CD4-positive, alpha-beta T cell treated with Interleukin-2 at 100 ng/mL for 4 hours (primary cell): ENCODE measurements at places on chromosomes 4 and X.

DNA sequence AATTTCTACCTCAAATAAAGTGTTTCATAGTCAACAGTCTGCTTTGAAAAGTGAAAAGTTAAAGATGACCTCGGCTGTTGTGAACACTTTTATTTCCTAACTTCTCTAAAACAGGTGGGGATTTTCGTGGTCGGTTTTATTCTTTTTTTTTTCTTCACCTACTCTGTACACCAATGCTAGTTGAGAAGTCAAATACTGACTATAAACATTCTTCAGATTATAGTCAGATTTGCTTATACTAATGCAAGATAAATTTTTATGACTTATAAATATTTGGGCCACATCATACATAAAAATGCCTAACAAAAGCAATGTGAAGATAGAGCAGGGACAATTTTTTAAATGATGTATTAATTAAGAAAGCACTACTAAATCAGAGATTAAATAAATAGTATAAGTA is 98.1 kb upstream of the GPR34 start:
- DNase-seq, result no peak

- DNase-seq, result no peak
Observed at GRCh38 chr4:138890891-138891570, 124.5 kb upstream of the NOCT start.

DNA sequence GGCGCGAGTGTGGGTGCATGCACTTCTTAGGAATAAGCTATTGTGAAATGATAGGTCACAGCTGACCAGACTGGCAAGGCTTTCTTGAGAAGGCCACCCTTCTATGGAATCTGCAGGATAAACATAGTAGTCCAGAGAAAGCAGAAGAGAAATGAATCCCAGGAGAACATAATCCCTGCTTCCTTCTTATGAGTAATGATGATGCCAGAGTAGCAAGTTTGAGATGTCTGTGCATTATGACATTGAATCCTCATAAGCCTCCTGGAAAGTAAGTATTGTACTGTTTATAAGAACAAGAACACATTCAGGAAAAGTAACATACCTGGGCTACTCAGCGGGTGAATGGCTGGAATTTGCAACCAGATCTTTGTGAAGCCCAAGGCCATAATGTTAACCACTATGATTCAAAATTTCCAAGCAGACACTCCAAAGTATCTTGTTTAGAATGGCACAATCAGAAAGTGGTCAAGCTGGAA is 272.1 kb upstream of the HS3ST1 start:
- no peak for DNase-seq

DNA sequence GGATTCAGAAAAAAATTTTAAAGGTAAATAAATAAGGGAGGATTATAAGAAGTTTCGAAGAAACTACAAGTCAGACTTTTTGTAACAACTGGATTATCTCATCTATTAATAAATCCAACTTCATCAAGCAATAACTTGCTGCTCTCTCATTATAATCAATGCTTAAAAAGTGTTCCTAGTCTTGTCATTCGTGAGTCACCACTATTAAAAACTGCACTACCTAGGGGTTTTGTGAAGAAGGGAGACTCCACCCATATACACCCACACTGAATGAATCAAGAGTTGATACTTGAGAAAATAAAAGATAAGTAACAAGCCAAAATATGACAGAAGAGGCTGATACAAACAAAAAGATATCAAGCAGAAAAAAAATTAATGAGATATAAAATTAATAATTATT is 360.5 kb downstream of the ZNF674 start:
- DNase-seq, result no peak

- DNase-seq, result no peak
Observed at GRCh38 chr4:109233570-109233969, 68.9 kb downstream of the COL25A1 start.

DNA sequence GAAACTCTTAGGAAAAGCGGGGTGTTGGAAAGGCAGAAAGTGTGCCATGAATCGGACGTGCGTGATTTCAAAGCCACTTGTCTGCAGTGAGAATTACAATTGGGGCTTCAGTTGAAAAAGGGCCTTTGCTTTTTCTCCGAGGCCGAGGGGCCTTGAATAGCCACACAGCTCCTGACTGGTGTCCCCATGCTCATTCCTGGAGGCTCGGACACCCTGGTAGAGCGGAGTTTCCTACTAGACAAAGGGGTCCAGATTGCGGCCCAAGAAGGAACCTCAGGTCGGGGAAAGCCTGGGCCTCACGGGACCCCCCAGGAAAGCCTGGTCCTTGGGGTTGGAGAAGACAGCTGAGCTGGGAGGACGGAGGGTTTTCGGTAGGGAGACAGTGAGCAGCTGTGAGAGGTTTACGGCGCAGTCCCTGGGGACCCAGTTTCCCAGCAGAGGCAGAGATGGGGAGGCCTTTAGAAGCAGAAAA is 3.0 kb upstream of the SHOX start:
- DNase-seq, result no peak

- no peak for DNase-seq
Observed at GRCh38 chrX:85052636-85053343, 49.1 kb downstream of the APOOL start.

GRCh38 chrX:150364347-150365050 is 1.4 kb downstream of the MAMLD1 start:
- DNase-seq, result no peak

DNA sequence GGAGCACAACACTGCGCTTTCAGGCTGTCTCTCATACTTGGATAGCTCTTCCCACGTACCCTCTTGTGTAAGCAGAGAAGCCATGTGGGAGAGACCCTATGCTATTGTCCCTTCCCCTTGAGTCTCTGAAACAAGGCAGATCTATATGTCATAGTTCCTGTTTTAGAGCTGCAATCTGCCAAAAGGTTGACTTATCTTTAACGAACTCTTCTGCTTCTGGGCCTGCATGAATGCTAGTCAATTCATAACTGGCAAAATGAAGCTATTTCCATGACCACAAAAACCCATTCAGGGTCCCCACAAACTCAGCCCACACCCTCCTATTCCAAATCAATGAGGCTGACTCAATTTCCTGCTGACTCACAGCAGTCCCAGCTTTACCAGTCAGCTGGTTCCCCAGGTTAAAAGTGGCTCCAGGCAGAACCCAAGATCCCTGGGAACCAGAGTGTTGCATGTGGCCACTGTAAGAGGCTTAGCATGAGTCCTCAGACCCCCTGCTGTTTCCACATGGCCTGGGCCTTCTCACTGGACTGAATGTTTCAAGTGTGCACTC is 25.3 kb upstream of the SOD3 start:
- no peak for DNase-seq

DNA sequence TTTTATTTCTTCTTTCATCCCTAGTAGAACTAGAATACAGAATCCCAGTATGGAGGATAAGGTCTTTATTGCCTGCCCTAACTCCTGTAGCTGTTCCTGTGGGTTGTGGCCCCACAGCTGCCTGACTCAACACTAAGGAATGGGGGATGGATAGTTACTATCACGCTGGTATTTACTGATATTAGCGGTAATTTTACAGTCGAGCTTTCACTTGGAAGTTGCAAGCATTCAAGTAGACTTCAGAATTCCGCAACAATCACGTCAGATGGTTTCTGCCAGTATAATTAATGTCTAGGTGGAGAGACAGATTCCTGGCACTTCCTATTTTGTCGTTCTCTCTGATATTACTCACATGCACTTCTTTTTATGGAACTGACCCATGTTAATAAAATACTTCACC is 489.8 kb downstream of the PABPC4L start:
- DNase-seq, result no peak

DNA sequence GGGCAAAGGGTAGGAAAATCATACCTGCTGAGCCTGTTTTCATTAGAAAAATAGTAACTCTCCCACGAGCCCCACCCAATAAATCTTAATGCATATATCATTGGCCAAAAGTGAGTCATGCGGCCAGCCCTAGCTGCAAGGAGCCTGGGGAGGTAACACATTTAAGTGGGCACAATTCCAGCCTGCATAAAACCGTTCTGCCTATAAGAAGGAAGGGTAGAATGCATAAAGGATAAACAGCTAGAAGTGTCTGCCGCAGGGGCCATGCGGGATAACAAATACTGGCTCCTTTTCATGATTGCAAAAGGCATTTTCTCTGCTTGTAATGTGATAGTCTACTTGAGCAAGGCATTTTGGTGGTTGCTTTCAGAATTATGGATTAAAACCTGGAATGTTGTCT is 37.1 kb downstream of the EFHC2 start:
- no peak for DNase-seq

- DNase-seq, result no peak
Observed at GRCh38 chr4:180394312-180394711, 1848.9 kb upstream of the TENM3 start.

GRCh38 chr4:181698221-181698620 is 545.0 kb upstream of the TENM3 start:
- DNase-seq, result no peak

DNA sequence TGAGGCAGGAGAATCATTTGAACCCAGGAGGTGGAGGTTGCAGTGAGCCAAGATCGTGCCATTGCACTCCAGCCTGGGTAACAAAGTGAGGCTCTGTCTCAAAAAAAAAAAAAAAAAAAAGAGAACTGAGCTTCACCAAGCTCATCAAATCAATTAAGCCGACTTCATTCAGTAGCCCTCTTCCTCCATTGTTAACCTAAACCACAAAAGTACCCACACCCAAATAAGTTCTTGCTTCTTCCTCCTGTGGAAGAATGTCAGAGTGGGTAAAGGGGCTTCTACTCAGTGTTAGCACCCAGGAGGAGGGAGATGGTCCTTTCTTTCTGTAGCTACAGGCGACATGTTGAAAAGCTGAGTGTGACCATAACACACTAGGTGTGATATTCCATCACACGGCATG is 58.6 kb upstream of the CHRNA9 start:
- no peak for DNase-seq

DNA sequence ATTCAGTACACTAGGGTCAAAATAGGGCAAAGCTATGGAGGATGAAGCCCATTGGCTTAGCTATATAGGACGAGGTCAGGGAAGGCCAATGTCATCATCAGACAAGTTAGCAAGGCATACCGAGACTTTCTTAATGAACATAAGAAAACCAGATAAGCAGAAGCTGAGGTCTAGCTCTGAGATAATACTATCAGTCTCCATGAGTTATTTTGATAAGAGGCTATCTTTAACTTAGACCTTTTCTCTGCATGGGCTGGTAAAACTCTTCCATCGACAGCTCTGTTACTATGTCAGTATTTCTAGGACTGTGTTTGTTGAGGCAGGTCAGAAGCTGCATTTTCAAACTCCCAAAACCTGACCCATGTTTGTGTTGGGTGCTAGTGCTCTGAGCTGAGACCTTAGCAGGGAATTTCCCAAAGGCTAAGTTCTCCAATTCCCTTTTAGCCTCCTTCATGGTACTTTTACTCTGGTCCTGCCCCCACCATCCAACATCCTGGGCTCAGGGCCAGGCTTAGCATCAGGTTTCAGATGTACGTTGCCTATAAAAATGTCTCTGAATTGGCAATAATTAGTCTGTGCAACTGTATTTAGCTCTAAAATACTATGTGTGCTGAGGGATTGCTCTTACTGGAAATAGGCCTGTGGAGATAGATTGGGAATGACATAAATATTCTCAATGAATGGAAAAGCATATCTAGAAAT is 29.3 kb upstream of the LRAT start:
- no peak for DNase-seq

DNA sequence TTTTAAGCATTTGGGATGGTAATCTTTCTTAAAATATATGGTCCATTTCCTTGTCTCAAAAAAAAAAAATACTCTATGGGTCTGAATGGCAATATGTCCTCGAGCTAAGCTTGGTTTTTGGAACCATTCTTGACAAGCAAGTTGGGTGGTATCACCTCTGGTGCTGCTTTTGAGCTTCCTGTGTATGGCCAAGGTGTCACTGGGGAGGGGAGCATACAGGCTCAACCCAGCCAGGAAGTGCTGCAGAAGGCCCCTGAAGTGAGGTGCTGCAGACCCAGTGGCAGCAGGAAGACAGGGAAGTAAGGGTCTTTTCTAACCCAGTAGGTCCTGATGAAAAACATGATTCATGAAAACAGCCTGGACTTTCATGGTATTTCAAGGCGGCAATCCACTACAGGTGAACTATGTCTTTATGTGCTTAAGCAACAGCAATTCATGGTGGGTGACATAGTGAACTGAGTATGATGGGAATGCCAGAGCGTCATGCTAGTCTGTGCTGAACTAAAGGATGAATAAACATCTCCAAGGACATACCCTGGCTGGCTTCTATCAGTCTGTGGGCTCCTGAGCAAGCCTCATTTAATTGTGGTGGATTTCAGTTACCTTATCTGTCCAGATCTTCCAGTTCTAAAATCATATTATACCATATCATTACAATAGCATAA is 15.1 kb downstream of the TRAPPC2 start:
- peak; percentile 30 for DNase-seq

DNA sequence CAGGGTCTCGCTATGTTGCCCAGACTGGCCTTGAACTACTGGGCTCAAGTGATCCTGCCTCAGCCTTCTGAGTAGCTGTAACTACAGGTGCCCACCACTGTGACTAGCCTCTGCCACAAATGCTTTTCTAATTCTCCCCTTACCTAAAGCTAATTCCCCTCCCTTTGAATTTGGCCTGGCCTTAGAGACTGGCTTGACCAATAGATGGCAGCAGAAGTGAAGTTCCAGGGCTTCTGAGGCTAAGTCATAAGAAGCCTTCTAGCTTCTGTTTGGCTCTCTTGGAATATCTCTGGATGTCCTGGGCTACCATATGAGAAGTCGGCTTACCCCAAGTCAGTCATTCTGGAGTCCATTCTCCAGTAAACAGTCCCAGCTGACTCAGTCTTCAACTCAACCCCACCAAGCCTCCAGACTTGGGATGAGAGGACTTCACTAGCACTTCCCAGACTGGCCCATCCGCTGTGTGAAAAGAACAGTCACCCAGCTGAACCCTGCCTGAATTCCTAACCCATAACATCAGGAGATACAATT is 61.0 kb downstream of the HPRT1 start:
- peak; percentile 2 for DNase-seq

GRCh38 chr4:152572417-152573086 is 36.7 kb upstream of the FBXW7 start:
- no peak for DNase-seq

DNA sequence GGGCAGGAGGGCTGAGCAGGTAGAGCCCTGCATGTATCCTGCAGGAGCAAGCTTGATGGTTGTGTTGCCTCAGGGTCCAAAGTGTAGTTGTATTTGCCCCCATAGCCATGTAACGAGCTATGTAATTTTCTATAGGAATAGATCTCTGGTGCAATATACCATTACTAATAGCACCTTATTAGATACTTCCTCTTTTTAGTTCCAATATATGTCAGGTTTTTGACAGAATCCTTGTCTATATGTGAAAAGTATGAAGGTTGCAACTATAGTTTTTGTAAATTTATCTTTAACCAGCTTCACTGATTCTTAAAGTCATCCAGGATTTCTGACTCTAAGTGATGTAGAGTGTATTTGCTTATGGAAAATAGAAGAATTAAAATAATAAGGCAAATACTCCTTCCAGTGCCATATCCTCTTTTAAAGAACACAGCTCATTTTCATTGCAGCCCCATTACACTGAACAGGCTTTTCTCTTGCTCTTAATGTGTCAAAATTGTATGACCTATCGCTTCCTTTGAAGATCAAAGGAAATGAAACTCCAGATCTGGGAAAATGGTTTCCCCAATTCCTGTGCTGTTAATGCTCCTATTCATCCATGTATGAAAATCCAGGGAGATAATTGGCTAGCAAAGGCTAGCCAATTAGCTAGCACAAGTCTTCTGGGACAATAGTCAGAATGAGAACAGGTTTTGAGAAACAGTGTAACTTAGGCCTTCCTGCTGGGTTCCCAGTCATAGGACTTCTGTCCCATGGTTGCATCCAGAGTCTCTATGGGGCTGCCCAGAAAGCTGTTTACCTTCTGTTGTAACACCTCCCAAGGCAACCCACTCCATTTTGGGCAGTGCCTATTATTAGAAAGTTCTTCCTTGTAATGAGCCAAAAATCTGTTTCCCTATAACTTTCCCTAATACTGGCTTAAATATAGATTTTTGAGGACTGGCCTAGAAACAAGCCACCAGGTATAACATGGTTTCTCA is 90.6 kb downstream of the TSPAN7 start:
- DNase-seq, result no peak

- DNase-seq, result no peak
Observed at GRCh38 chr4:125710766-125711165, 396.0 kb downstream of the FAT4 start.
